ENCODE measurements at places on chromosomes 11 and 22.
A peak's percentile ranks its signal among the peaks of the same experiment; 100 is the strongest.

GRCh38 chr11:108853864-108854263, 189.0 kb downstream of the DDX10 start:
- DNase-seq: no peak

DNA sequence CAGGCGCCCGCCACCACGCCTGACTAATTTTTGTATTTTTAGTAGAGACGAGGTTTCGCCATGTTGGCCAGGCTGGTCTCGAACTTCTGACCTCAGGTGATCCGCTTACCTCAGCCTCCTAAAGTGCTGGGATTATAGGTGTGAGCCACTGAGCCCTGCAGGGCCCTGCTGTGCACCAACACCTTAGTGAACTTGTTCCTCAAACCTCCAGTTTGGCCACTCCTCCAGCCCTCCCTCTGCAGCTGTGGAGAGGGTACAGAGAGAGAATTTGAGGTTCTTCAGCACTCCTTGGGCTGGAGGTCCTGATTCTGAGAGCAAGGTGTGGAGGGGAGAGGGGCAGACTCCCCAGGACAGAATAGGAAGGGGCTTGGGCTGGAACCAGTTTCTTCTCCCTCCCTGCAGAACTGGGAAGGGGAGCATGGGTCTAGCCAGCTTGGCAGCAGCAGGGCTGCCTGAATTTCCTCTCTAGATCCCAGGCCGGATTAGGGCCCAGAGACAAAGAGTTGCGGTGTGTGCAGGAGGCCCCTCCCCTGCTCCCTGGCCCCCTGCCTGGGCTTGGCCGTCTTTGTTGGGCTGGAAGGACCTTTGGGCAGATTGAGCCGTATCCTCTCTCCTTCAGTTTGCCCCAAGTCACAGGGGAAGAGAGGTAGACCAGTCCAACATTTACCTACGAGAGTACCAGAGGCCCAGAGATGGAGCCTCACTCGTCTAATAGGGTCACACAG, 2.3 kb upstream of the PEX16 start:
- no peak for DNase-seq

DNA sequence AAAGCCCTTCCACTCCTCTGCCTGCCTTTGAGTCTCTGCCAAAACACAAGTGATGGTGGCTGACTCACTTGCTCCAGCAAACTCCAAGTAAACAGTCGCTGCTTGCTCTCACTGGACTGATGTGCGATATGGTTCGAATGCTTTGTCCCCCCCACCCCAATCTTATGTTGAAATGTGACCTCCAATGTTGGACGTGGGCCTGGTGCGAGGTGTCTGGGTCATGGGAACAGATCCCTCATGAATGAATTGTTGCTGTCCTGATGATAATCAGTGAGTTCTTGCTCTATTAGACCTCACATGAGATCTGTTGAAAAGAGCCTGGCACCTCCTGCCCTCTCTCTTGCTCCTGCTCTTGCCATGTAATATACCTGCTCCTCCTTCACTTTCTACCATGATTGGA, 747.9 kb downstream of the OPCML start:
- DNase-seq: no peak

DNA sequence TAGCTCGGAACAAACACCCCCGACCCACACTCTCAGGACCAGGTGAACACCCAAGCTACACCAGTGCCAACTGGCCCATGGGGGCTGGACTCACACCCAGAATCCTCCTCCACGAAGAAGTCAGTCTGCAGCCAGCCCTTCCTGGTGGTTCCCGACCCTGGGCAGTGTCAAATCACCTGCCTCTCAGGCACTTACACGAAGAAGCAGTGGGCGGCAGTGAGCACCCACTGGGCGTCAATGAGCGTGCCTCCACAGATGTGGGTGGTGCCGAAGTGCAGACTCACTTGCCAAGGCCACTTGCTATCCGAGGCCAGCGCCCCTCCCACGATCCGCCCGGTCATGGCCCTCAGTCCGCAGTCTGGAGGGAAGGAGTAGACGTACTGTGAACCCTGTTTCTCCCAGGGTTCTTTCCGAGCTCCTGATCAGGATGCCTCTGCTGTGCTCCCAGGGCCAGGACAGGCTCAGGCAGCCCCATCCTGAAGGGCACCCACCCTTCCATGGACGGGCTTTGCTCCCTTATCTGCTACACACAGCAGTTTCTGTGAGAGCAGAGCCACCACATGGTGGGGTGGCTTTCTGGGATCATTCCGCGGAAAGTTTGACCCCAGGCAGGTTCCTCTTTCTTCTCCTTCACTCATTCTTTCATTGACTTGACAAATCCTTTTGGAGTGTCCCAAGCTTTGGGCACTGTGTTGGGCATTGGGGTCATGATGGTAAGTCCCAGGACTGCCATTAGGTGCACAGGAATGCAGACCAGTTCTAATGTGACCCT, 19.4 kb downstream of the TMPRSS13 start:
- no peak for DNase-seq

- no peak for DNase-seq
Observed at GRCh38 chr11:134293119-134294113, 17.2 kb downstream of the GLB1L3 start.

GRCh38 chr11:70755410-70756158, 357.3 kb downstream of the CTTN start:
- peak; percentile 16 for DNase-seq

DNA sequence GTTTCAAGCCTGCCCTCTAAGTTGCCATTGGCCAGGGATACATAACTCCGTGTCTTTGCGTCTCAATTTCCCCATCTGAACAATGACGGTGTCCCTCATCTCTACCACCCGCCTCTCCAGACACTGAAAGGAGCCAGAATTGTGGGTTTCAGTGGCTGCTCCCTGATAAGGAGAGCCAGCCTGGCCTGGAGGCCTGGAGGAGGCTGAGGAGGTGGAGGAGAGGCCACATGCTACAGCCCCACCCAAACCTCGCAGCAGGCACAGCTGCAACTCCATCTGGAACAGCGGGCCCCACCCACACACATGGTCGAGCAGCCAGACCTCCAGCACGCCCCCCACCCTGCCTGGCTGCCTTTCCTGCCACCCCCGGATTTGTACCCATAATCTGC, 34.4 kb upstream of the CD82 start:
- no peak for DNase-seq

DNA sequence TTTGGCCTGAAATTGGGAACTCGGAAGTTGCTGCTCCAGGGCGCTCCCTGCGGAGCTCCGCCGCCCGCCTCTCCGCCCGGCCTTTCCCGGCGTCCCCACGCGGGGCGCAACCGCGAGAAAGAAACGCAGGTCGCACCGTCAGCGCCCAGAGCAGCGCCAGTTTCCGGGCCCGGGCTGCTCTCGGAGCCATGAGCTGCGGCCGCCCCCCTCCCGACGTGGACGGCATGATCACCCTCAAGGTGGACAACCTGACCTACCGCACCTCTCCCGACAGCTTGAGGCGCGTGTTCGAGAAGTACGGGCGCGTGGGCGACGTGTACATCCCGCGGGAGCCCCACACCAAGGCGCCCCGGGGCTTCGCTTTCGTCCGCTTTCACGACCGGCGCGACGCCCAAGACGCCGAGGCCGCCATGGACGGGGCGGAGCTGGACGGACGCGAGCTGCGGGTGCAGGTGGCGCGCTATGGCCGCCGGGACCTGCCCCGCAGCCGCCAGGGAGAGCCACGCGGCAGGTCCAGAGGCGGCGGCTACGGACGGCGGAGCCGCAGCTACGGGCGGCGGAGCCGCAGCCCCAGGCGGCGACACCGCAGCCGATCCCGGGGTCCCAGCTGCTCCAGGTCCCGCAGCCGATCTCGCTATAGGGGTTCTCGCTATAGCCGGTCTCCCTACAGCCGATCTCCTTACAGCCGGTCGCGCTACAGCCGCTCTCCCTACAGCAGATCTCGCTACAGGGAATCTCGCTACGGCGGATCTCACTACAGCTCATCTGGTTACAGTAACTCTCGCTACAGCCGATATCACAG, 521 bp downstream of the SRSF8 start:
- peak; percentile 41 for DNase-seq

DNA sequence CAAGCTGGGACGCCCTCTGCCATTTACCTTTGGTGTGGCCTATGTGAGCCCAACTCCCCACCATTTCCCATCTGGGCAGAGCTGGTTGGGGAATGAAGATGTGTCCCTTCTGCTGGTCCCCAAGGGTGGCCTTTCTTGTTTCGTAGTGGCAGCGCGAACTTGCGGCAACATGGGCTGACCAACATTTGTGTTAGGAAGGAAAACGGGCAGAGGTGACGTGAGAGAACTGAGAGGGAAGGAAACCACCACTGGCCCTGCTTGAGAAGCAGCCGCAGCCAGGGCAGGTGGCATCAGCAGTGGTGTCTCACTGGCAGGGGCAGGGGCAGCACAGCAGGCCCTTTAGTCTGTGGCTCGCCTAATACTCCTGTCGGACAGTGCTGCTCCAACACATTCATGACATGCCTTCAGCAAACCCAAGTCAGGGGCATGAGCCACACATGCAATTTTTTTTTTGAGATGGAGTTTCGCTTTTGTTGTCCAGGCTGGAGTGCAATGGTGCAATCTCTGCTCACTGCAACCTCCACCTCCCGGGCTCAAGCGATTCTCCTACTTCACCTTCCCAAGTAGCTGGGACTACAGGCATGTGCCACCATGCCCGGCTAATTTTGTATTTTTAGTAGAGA, 29.9 kb downstream of the LRRC74B start:
- DNase-seq: no peak

GRCh38 chr22:32905400-32905799, 103.9 kb downstream of the TIMP3 start:
- DNase-seq: no peak

DNA sequence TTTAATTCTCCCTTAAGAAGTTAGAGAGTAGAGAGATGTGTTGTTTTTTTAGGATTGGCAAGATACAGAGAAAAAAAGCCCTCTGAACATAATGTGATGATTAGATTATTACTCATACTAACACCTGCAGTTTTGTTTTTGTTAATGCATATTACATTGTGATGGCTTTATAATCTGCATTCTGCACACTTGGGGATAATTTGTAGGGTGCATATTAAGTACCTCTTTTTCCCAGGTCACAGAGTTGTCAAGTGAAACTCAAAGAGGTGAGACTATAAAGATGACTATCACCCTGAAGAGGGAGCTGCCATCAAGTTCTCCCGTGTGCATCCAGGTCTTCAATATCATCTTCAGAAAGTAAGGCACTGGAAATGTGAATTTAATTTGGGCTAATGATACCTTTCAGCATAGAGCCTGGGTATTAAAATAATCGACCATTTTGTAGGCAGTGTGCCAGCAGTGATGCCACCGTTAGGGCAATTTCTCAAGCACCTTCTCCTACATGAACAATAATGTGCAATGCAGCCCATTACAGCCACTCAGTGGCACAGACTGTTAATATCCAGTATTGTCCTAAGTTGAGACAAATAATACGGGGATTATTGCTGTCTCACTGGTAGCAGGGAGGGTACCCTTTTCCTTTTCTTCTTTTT, 16.2 kb downstream of the PIWIL4 start:
- no peak for DNase-seq

Measured in stimulated activated CD8-positive, alpha-beta memory T cell treated with anti-CD3 and anti-CD28 coated beads, Interleukin-2, amount 100 ng/mL, for 1 hour (primary cell).